ENCODE measurements at places on chromosomes 3 and 15.

DNA sequence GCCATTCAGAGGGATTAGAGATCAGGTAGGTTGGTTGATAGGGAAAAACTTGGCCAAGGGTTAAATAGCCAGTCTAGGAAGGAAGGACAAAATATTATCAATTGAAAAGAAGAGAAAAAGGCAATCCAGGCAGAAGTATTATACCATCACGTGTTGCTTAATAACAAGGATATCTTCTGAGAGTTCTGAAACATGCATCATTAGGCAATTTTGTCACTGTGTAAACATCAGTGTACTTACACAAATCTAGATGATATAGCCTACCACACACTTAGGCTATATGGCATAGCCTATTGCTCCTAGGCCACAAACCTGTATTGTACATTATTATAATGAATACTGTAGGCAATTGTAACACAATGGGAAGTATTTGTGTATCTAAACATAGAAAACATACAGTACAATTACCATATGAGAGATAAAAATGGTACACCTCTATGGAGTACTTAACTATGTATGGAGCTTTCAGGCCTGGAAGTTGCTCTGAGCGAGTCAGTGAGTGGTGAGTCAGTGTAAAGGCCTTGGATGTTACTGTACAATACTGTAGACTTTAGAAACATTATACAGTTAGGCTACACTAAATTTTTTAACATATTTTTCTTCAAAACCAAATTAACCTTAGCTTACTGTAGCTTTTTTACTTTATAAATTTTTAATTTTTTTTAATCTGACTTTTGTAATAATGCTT, 2.7 kb downstream of the TEX55 start:
- DNase-seq = no peak

DNA sequence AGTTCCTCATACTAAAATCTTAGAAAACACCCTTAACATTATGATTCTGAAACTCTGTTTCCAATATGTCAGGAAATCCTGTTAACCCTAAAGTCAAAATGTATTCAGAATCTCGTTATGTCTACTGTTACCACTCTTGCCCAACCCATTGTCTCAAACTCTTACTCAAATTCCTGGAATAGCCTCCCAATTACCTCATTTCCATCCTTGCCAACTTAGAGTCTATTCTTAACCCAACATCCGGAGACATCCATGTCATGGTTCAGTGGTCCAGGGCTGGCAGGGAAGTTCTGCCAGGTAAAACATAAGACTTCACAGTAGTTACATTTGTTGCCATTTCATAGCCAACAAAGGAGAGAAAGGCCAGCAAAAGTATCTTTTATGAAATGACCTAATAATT, 593.9 kb downstream of the PYDC2 start:
- no peak for DNase-seq

DNA sequence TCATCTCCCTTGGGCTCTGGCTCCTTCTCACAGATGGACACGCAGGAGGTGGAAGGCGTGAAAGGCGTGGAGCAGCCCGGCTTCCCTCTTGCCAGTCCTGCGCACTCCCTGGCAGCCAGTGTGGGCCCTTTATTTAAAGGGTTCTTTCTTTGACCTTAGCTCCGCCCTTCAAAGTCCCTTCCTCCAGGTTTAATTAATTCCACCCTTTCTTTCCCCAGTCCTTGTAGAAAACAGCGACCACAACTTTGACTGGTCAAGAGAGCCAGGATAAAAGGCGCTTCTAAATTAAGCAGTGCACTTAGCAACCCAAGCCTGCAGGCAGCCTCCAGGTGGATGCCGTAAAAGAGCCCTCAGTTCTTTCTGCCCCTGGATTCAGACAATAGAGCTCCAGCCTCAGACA, at the start of gene HDC:
TSS of gene HDC (minus strand) at position 107 of the 400 bp plus-strand sequence. CDS start at position 4, 103 bp downstream.
- DNase-seq = no peak

GRCh38 chr3:85360742-85361387, 402.1 kb downstream of the CADM2 start:
- no peak for DNase-seq

DNA sequence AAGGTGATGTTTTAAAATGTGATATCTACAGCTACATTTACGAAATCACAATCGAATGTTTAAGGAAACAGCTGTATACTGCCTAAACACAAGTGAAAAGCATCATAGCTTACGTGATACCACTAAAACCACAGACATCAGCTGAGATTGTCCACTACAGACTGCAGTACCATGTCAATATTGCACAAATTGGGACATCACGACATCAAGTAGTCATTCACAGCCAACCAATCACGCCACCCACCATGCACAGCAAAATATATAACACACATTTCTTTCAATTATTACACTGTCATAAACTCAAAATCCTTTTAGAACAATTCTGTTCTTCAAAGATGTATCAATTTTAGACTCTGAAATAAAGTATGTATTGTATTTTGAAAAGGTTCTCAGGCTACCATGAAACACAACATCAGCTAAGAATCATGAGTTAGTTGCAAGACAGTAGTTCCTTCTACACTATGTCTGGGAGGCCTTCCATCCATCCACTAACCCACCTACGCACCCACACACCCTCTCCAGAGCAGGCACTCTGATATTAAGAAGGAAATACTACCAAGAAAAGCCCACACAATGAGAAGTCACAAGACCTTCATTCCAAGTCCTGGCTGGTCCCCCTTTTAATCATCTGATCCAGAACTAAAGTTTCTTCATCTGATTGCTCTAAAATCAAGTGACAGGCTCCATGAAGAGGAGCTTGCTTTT, 3.1 kb downstream of the DMXL2 start:
- no peak for DNase-seq

- DNase-seq = no peak
Observed at GRCh38 chr3:57727106-57727505, 29.0 kb upstream of the SLMAP start.

Measured in T-helper 2 cell (primary cell).